ENCODE measurements at places on chromosomes 16 and 17.
A peak's percentile ranks its signal among the peaks of the same experiment; 100 is the strongest.

DNA sequence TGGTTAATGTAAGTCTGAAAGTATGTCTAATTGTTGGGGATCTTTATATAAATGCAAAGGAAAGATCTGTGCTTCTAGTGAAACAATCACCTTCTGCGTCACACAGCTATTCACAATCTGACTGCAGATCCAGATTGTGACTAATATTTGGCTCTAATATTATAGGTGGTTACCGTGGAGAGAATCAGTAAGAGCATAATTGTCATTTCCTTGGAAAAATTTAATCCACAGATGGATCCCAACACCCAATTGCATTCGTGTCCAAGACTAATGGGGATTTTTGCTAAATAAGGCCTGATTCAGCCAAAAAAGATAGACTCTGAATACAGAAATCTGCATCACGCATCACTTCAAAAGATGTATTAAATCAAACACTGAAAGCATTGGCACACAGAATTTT lies 2.7 kb upstream of the KCNJ2 start:
- no peak for DNase-seq

GRCh38 chr16:16917191-16917785 lies 538.3 kb downstream of the NPIPA7 start:
- DNase-seq, result no peak

DNA sequence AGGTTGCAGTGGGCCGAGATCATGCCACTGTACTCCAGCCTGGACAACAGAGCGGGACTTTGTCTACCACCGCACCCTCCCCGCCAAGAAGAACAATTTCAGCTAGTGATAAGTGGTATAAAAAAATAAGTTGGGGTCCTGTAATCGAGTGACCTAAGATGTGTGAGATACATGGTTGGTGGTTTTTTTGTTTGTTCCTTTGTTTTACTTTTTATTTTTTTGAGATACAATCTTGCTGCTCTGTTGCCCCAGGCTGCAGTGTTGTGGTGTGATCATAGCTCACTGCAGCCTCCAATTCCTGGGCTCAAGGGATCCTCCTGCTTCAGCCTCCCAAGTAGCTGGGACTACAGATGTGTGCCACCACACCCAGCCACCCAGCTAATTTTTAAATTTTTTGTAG lies 58.7 kb downstream of the PITPNC1 start:
- no peak for DNase-seq

DNA sequence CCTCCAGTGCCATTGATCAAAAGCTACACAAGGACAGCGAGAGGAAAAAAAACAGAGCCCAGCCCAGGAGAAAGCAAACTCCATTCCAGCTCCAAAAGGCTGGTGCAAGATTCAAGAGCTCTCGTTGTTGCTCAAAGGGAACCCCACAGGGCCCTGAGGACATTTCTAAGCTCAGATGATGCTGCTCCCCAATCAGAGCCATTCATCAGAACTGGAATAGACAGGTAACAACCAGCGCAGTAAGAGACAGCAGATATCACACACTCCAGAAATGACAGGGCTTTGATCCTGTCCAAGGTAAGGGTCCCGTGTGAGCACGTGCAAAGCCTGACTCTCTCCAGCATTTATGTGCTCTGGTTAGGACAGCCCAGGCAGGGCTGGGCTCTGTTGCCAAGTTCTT lies 20.1 kb downstream of the PMP22 start:
- no peak for DNase-seq

- no peak for DNase-seq
These were observed 62.8 kb downstream of the DHRS7C start for GRCh38 chr17:9728564-9728963.

- no peak for DNase-seq
These were observed 24.6 kb upstream of the FOXF1 start for GRCh38 chr16:86485746-86486145.

GRCh38 chr17:9924735-9925191 lies 19.7 kb upstream of the RCVRN start:
- peak; percentile 78 for DNase-seq

- DNase-seq, result no peak
These were observed 34.4 kb upstream of the GAN start for GRCh38 chr16:81280393-81280792.

DNA sequence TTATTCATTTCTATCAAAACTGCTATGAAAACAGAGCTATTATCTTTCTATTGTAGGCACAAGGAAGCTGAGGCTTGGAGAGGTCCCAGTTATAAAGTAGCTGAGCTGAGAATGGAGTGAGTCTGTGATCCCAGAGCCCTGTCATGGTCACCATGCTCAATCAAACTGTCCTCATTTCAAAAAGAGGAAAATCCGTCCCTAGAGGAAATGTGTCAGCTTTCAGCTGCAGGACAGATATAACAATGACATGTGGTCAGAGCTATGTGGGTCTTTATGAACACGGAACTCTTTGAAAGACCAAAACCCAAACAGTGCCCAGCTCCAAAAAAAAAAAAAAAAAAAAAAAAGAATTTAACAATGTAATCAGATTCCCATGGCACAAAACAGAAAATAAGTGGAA lies 266.1 kb downstream of the XYLT1 start:
- peak; percentile 67 for DNase-seq

GRCh38 chr16:80144191-80144590 lies 396.6 kb upstream of the DYNLRB2 start:
- no peak for DNase-seq

DNA sequence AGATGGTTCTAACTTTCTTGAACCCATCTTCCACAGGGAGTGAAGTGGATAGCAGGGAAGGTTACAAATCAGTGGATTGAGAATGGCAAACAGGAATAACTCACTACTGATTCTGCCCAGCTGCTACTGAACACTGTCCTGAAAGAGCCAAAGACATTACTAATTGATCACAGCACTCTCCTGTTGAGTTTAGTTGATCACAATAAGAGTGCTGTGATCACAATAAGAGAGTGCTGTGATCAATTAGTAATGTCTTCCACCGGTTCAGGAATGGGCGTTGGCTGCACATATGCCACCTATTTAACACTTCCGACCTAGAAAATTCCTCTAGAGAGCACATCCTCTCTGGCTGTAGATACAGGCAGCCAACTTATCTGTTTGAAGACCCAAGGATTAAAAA lies 11.4 kb downstream of the CFAP97D1 start:
- no peak for DNase-seq

GRCh38 chr17:33653399-33653788 lies 360.3 kb upstream of the ASIC2 start:
- DNase-seq, result no peak

GRCh38 chr16:19066988-19067348 lies 446 bp upstream of the COQ7 start:
- DNase-seq, result no peak

DNA sequence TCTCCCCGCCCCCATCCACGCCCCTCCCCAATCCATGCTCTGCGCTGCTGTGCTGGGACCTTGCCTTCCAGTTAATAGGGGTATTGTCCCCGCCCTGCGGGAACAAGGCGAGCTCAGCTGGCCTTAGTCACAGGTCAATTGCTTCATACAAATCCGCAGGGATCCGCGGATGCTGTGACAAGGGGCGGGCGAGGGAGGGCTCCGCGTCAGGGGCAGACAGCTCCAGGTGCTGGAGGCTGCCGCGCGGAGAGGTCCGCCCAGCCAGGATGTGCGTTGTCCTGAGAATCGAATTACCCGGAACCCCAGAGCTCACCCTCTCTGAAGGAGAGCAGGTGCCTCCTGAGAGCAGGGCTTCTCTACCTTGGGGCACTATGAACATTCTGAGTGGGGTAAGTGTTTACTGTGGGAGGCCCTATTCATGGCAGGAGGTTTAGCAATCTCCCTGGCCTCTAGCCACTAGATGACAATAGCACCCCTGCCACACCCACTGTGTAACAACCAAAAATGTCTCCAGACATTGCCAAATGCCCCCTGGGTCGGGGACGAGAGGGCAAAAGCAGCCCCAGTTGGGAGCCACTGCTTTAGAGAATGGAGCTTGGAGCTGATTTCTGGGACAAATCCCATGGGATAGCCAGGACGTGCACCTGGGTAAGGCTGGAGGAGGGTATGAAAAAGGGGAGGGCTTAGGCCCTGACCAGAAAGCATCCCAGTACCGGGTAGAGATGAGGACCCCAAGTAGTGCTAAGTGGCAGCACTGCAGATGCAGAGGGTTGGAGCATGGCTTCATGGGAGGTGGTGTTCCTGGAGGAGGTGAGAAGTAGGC lies 138.2 kb downstream of the CYLD start:
- no peak for DNase-seq

DNA sequence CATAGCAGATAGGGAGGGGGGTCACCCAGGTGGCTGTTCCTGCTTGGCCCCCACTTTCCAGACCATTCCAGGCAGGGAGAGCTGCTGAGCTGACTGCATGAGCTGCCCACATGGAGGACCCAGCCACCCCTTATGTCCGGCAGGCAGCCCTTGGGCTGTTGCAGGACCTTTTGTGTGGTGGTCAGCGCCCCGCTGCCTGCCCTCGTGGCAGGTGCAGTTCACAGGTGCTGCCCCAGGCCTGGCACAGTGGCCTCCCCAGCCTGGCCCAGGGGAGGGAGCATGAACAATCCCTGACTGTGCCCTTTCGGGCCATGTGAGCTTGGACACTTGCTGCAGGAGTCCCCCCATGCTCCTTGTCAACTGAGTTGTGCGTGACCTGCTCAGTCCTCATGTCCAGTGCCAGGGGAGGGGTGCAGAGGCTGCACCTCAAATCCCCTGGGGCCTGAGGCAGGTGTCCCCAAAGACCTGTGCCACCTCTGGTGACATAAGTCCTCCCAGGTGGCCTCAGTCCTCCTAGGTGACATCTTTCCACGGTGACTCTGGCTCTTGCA lies 8.6 kb downstream of the TBC1D26 start:
- no peak for DNase-seq

GRCh38 chr16:4690946-4691665 lies 2.3 kb upstream of the NUDT16L1 start:
- DNase-seq, result no peak

DNA sequence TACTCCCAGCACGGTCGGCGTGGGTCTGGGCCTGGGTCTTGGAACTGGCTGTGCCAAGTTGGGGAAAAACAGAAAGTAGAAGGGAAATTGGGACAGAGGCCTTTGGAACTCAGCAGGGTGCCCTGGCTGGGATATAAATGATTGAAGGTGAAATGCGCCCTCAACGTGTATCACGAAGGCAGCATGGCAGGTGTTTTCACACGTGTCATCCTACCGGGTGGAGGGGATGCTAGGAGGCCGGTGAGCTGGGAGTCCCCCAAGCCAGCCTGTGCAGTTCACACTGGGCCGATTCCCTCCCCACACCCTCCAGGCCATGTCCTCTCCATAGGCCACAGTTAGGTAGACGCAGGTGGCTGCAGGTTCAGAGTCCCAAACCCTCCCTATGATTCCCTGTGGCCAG lies 6.0 kb downstream of the TNFAIP1 start:
- no peak for DNase-seq

DNA sequence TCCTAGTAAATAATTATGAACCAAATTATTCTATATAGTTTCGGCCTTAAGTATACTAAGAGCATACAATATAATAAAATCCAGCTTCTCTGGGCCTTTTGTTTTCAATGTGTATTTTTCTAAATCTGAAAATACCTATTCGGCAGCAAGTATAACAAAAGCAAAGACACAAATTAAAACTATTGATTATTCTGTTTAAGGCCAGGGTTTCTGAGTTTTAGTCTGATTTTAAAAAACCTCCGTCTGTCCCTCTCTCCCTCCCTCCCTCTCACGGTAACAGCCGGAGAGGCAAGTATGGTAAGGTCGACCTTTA lies 1.5 kb downstream of the TOB1 start:
- peak; percentile 39 for DNase-seq

DNA sequence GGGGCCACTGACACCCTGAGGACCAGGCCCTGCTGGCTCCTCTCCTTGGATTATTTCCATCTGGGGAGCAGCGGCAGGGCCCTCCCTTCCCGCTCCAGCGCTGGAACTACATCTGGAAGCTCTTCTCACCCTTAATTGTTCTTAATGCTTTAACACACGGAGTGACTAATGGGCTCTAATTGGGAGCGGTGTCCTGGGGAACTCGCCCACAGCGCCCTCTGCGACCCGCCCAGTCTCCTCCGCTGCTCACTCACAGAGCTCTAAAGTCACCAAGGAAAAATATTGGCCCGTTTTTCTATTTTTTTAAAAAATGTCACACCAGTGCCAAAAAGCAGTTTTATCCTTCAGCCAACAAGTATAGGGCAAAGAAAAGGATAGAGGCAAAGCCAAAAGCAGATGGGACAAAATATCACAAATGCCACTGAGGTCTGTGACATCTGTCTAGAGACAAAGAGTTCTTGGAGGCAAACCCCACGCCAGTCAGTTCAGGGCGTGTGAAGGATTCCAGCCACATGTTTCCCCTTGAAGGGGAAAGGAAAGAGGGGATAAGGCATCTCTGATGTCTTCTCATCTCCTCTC lies 134.7 kb downstream of the RBFOX3 start:
- no peak for DNase-seq

DNA sequence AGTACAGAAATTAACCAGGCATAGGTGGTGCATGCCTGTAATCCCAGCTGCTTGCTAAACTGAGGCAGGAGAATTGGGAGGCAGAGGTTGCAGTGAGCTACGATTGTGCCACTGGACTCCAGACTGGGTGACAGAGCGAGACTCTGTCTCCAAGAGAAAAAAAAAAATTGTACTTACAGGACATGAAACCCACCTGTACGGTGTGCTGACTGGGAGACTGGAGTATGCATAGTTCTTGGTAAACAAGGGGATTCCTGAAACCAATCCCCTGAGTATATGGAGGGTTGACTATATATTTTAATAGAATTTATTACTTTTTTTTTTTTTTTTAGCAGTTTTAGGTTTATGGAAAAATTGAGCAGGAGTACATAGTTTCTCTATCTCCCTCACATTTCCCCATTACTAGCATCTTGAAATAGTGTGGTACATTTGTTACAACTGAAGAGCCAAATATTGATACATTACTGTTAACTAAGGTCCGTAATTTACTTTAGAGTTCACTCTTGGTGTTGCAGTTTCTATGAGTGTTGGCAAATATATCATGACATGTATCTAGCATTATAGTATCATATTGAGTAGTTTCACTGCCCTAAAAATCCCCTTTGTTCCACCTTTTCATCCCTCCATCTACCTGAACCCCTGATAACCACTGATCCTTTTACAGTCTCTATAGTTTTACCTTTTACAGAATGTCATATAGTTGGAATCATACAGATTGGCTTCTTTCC lies 19.3 kb downstream of the TENT4B start:
- no peak for DNase-seq

GRCh38 chr17:60303406-60304099 lies 88.4 kb downstream of the USP32 start:
- peak; percentile 28 for DNase-seq

- no peak for DNase-seq
These were observed 342.0 kb downstream of the SOX9 start for GRCh38 chr17:72462814-72463213.

- no peak for DNase-seq
These were observed 2.9 kb upstream of the MYO1C start for GRCh38 chr17:1495265-1495989.

- no peak for DNase-seq
These were observed 36.4 kb downstream of the CLEC16A start for GRCh38 chr16:10980813-10981212.

DNA sequence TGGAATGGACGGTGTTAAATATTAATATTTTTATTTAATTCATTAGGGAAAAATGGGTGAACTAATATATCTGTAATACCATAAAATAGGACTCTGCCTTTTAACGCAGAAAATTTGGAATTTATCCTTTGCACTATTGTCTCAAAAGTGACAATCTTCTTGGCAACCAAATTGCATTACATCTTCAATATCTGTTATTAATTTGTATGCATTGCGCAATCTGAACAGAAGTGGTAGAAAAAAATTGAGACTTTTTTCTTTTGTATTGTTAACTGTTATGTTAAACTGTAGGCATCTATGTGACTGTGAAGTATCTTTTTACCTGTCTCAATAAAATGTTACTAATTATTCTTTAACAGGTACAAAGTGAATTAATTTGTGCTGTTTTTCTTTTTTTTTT lies 55.6 kb downstream of the PPM1E start:
- DNase-seq, result no peak

GRCh38 chr17:45820052-45820780 lies 24.5 kb upstream of the SPPL2C start:
- no peak for DNase-seq

Measured in suppressor macrophage treated with lipopolysaccharide for 4 hours (primary cell).